ENCODE measurements at places on chromosomes 16 and 17. TPM values are rescaled to one million over a fixed set of nuclear protein-coding genes. Genes with fewer than 3 reads are reported as not detected.

DNA sequence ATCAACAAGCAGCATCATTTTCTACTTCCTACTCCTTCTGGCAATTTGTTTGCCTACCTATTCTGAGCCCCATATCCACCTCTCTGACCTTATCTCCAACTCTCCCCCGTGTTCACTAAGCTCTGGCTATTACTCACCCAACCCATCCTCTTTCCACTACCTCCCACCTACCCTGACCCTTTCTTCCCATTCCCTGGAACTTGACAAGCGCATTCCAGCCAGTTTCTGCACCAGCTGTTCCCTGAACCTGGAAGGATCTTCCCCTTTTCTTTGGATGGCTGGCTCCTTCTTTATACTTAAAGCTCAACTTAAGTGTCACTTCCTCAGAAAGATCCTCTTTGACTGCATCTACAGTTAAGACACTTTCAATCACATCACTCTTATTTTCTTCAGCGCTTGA, 2.2 kb downstream of the DCUN1D3 start:
- H3K27me3 ChIP-seq = no peaks in the 10 kb centered on the region
- DNase-seq = no peak
- no peak overlapping the region for H3K27ac ChIP-seq

DNA sequence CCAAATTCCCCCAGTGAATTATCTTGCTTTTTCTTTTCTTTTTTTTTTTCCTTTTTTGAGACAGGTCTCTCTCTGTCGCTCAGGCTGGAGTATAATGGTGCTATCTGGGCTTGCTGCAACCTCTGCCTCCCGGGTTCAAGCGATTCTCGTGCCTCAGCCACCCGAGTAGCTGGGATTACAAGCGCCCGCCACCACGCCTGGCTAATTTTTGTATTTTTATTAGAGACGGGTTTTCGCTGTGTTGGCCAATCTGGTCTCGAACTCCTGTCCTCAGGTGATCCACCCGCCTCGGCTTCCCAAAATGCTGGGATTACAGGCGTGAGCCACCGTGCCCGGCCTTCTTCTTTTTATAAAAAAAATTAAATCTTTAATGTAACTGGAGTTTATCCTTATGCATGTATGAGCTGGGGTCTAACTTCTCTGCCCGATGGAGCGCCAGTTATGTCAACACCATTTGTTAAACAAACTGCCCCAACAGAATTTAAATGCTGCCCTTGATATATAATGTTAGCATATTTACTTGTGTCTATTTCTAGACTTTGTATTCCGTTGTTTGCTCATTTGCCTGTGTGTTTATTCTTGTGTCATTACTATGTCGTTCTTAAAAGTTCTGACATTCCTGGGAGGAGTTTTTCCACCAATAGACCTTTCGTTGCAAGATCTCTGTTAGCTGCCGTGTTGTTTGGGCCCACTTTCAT, 535 bp upstream of the AURKB start:
- no peaks in the 10 kb centered on the region for H3K27me3 ChIP-seq
- H3K27ac ChIP-seq = peak overlapping the region; percentile 99
- peak overlapping the region; percentile 43 for H3K4me3 ChIP-seq
- peaks cover 4% of the 10 kb centered on the region for H3K4me1 ChIP-seq
- H3K36me3 ChIP-seq = no peaks in the 10 kb centered on the region

GRCh38 chr16:58154345-58154744, 25.2 kb upstream of the CFAP20 start:
- H3K4me1 ChIP-seq = peaks cover 11% of the 10 kb centered on the region
- H3K36me3 ChIP-seq = no peaks in the 10 kb centered on the region
- H3K4me3 ChIP-seq = no peak overlapping the region
- H3K27me3 ChIP-seq = no peaks in the 10 kb centered on the region

- no peak overlapping the region for H3K27ac ChIP-seq
- no peak overlapping the region for H3K4me3 ChIP-seq
- H3K4me1 ChIP-seq = peaks cover 48% of the 10 kb centered on the region
- no peaks in the 10 kb centered on the region for H3K36me3 ChIP-seq
- H3K27me3 ChIP-seq = no peaks in the 10 kb centered on the region
These were observed 21.0 kb upstream of the RBFOX3 start for GRCh38 chr17:79631640-79632431.

- H3K4me3 ChIP-seq = no peak overlapping the region
- H3K27ac ChIP-seq = no peak overlapping the region
- DNase-seq = no peak
- H3K4me1 ChIP-seq = no peaks in the 10 kb centered on the region
- H3K36me3 ChIP-seq = no peaks in the 10 kb centered on the region
- H3K27me3 ChIP-seq = no peaks in the 10 kb centered on the region
These were observed 9.4 kb downstream of the GLIS2 start for GRCh38 chr16:4325253-4325758.

DNA sequence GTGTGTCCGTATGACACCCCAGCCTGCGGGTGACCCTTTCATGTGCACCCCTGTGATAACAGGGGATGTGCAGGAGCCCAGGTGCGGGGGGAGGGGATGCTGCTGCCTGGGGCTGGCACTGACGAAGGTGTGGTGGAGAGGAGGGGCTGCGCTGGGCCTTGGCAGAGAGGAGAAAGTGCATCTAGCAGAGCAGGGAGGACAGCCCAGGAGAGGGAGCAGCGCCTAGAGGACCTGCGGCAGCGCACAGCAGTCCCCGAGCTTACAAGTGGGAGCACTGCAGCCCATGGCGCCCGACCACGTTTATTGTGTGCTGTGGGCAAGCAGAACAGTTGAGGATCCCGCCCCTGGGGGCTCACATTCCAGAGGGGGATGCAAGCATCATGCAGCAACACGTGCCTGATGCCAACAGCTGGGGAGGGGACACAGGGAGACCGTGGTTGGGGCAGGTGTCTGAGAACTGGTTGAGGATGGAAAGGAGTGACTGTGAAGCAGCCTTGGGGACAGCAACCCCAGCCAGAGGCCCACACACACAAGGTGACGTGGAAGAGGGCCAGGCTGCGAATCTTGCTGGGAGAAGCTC, 10.9 kb upstream of the SLC7A5 start:
- H3K27ac ChIP-seq = no peak overlapping the region
- H3K4me3 ChIP-seq = no peak overlapping the region
- H3K27me3 ChIP-seq = no peaks in the 10 kb centered on the region
- no peaks in the 10 kb centered on the region for H3K36me3 ChIP-seq
- H3K4me1 ChIP-seq = peaks cover 22% of the 10 kb centered on the region

- DNase-seq = no peak
- H3K4me3 ChIP-seq = no peak overlapping the region
- H3K27ac ChIP-seq = no peak overlapping the region
- no peaks in the 10 kb centered on the region for H3K27me3 ChIP-seq
- no peaks in the 10 kb centered on the region for H3K36me3 ChIP-seq
These were observed 144.5 kb downstream of the RPTOR start for GRCh38 chr17:80689129-80689619.

GRCh38 chr17:31629696-31630470, 229.2 kb downstream of the COPRS start:
- no peak overlapping the region for H3K27ac ChIP-seq
- DNase-seq = no peak
- no peaks in the 10 kb centered on the region for H3K4me1 ChIP-seq
- H3K27me3 ChIP-seq = no peaks in the 10 kb centered on the region
- H3K36me3 ChIP-seq = no peaks in the 10 kb centered on the region
- no peak overlapping the region for H3K4me3 ChIP-seq

GRCh38 chr17:16407911-16408588, 7.3 kb upstream of the TRPV2 start:
- H3K27ac ChIP-seq = no peak overlapping the region
- H3K4me1 ChIP-seq = no peaks in the 10 kb centered on the region
- no peaks in the 10 kb centered on the region for H3K27me3 ChIP-seq
- H3K36me3 ChIP-seq = no peaks in the 10 kb centered on the region
- H3K4me3 ChIP-seq = no peak overlapping the region
- DNase-seq = no peak

DNA sequence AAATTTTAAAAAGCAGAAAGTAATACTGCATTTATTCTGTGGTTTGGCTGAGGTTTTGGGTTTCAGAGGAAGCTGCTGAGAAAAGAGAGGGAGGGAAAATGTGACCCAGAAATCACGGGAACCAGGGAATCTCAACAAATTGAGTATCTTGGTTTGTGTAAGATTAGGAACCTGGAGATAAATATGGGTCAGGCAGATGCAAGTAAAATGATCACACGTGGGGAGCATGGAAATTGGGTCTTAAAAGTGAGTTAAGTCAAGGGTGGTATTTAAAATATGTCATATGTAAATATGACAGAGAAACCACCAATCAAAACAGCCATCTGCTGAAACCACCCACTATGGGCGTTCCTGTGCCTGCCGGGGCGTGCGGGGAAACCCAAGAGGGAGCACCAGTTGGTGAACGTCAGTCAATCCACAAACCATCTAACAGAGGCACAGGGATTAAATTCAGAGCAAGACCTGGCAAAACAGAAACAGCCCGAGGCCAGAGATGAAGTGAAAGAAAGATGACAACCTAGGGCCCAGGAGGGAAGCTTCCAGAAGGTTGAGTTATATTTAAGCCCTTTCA, 33.4 kb downstream of the CDH13 start:
- H3K27me3 ChIP-seq = no peaks in the 10 kb centered on the region
- H3K4me1 ChIP-seq = peaks cover 3% of the 10 kb centered on the region
- no peak overlapping the region for H3K4me3 ChIP-seq

DNA sequence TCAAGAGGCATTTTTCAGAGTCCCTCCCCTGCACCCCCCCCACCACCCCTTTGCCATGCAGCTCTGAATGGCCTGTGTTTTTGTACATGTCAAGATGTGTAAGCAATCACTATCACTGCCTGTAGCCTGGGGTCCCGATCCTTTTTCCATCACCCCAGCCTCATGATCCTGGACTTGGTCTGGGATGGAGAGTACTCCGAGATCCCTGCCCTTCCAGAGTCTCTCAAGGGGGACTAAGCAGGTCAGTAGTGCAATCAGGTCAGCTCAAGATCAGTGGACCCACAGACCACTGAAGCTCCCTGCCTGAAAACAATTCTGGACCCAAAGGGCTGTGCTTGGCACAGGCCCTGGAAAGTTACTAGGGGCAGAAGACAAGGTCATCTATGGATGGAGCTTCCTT, 7.5 kb upstream of the GJD3 start:
- no peak for DNase-seq
- H3K4me3 ChIP-seq = no peak overlapping the region
- no peaks in the 10 kb centered on the region for H3K4me1 ChIP-seq

DNA sequence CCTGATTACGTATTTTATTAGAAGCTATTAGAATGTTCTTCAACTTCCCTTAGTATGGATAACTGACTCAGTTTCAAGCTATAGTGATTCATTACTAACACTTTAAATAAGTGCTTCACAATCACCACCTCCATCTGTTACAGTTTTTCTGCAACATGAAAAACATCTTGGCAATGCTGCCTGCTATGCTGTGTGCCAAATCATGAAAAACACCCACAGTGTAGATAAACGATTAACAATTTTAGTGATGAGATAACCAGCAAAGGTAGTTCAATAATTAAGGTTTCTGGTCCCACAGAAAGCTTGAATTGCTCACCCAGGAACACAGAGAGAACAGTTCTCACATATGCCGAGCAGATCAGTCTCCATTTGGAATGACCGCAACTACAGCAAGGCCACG, 51.4 kb upstream of the SLC25A19 start:
- no peak overlapping the region for H3K4me3 ChIP-seq
- no peaks in the 10 kb centered on the region for H3K27me3 ChIP-seq
- H3K36me3 ChIP-seq = no peaks in the 10 kb centered on the region
- no peaks in the 10 kb centered on the region for H3K4me1 ChIP-seq
- H3K27ac ChIP-seq = no peak overlapping the region

- H3K36me3 ChIP-seq = peaks cover 4% of the 10 kb centered on the region
- H3K27me3 ChIP-seq = no peaks in the 10 kb centered on the region
- peak overlapping the region; percentile 80 for H3K4me3 ChIP-seq
- H3K27ac ChIP-seq = peak overlapping the region; percentile 96
- peaks cover 11% of the 10 kb centered on the region for H3K4me1 ChIP-seq
- DNase-seq = no peak
These were observed 1.2 kb downstream of the MAPK7 start for GRCh38 chr17:19379361-19380065.

- H3K27me3 ChIP-seq = no peaks in the 10 kb centered on the region
- DNase-seq = no peak
- H3K4me3 ChIP-seq = no peak overlapping the region
These were observed 282.5 kb upstream of the SALL1 start for GRCh38 chr16:51433599-51433998.

DNA sequence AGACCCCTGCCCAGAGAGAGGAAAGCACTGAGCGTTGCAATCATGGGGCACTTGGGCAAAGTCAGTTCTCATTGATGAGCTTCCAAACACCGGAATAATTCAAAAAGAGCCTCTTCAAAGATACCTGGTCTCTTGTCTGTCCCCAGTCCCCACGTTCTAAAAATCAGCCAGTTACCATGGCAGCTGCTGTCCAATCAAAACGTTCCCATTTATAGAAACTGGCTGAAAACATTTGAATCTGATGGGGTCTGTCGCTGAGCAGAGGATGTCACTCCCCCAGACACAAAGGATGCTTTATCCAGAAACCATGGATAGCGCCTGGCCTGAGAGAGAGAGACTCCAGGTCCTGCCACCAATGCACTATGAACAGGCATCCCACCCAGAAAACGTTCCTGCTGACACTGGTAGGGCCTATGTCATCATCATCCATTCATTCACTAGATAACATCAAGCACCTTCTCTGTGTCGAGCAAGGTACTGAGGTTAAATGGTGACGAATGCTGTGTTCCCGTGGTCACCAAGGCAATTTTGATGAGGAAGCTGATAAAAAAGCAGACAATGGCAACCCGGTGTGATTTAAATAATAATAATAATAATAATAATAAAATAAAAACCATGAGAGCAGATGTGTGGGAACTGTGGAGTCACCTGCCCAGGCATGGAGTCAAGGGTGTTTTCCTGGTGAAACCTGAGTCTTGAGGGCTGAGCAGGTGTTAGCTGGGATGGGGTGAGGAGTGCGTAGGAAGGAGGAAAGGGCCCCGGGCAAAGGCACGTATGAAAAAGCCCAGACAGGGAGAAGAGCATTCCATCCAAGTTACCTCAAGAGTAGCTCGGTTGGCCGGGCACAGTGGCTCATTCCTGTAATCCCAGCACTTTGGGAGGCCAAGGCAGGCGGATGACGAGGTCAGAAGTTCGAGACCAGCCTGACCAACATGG, 19.0 kb upstream of the CALB2 start:
- H3K4me1 ChIP-seq = peaks cover 5% of the 10 kb centered on the region
- no peak overlapping the region for H3K4me3 ChIP-seq
- DNase-seq = no peak
- no peaks in the 10 kb centered on the region for H3K27me3 ChIP-seq

- peaks cover 3% of the 10 kb centered on the region for H3K36me3 ChIP-seq
- no peaks in the 10 kb centered on the region for H3K4me1 ChIP-seq
- H3K27ac ChIP-seq = no peak overlapping the region
- no peak overlapping the region for H3K4me3 ChIP-seq
These were observed 11.6 kb downstream of the MYO19 start for GRCh38 chr17:36523113-36523512.

DNA sequence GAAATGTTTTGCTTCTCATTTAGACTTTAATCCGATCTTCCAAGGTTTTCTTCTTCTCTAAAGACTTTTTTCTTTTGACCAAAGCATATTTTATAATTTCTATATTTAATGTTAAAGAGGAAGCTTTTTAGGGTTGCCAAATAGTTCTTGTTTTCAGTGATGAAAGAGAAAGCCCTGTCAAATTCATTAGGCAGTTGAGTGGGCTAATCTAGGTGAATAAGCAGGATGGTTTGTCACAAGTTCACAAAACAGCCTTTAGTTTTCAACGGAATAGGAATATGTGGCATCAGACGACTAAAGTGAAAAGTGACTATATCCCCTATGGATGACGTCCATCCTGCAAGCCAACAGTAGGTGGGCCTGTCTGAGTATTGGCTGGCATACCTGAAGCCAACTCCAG, 118.8 kb downstream of the NLK start:
- peaks cover 6% of the 10 kb centered on the region for H3K4me1 ChIP-seq
- no peak overlapping the region for H3K4me3 ChIP-seq
- H3K27ac ChIP-seq = no peak overlapping the region
- H3K36me3 ChIP-seq = no peaks in the 10 kb centered on the region
- no peak for DNase-seq
- no peaks in the 10 kb centered on the region for H3K27me3 ChIP-seq

Gene EMP2
- total RNA-seq = 187 TPM

Gene ABCA9
- 0.19 TPM for total RNA-seq

Gene ERN2
- not detected for total RNA-seq

Gene CEP20
- total RNA-seq = 30.2 TPM

Gene KREMEN2
- 2.2 TPM for total RNA-seq

Gene AURKB
- total RNA-seq = 82.8 TPM
